Hematopoietic multipotent progenitor cell treated with erythropoietin and hydrocortisone succinate and interleukin-3 and kit ligand, for 15 days (in vitro differentiated cells): ENCODE measurements at places on chromosomes 12 and 14.

DNA sequence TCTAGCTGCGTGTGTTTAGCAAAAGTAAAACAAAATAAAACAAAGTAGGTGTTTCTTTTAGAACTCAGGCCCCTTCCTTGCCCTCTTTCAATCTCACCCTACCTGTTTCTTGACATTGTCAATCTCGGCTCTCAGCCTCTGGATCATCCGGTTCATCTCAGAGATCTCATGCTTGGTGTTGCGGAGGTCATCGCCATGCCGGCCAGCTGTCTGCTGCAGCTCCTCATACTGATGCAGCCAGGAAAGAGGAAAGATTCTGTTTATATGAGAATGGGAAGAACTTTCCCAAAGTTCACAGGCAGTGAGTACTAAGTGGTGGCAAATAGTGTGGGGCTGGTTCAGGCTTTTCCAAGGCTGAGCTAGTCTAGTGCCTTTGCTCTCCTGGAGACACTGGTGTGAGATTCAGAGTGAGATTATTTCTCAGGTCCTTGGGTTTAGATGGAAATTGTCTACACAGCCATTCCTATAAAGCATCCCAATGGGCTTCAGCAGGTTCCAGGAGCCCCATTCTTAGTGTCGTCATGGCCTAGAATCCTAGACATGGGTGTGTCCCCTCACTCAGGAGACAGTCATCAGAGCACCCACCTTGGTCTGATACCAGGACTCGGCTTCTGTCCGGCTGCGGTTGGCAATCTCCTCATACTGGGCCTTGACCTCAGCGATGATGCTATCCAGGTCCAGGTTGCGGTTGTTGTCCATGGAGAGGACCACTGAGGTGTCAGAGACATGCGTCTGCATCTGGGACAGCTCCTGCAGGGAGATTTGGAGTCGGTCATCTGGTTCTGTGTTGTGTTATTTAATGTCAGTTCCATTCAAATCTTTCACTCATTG lies 3.0 kb downstream of the KRT5 start:
- no peak for DNase-seq

DNA sequence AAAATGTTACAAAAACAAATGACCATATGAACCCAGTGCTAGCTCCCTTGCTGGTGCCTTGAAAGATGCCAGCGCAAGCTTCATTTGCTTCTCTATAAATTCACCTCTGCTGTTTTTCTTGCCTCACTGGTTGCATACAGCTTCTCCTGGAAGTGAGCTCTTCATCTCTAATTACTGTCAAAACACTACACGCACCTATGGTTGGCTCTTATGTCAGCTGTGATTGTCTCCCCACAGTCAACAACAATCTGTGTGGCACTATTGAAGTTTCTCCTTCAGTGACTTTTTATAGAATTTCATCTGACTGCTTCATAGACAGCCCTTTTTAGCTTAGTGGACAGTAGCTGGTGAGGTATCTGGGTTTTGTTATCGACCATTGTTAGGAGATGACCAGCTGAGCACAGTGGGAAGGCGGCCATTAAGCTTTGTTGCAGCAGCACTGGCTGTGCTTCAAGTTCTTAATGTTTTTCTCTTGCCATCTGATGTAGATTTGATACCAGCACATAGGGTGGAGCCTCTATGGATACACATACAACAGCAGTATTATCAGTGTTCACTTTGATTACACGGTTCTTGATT lies 131.8 kb downstream of the KITLG start:
- DNase-seq: no peak

- no peak for DNase-seq
Measured at GRCh38 chr12:102050660-102051430, 10.9 kb downstream of the WASHC3 start.

- DNase-seq: no peak
Measured at GRCh38 chr12:70007687-70008086, 182.7 kb downstream of the MYRFL start.
